ENCODE measurements at places on chromosomes 4 and X. TPM values are rescaled to one million over a fixed set of nuclear protein-coding genes. Genes with fewer than 3 reads are reported as not detected.

LRIT3 gene
- not detected for total RNA-seq

CDKL5 gene
- 9.1 TPM for total RNA-seq

PABPC4L gene
- total RNA-seq: 3.7 TPM

FAM236C gene
- not detected for total RNA-seq

SEPTIN6 gene
- 25.8 TPM for total RNA-seq

MAGEA2B gene
- total RNA-seq: not detected

ZCCHC13 gene
- not detected for total RNA-seq

PARM1 gene
- total RNA-seq: 26.3 TPM

TCEANC gene
- 3.2 TPM for total RNA-seq

GPR50 gene
- not detected for total RNA-seq

ARHGEF38 gene
- total RNA-seq: not detected

POU4F2 gene
- total RNA-seq: not detected

PDE6B gene
- 4.2 TPM for total RNA-seq

JCHAIN gene
- 2.7 TPM for total RNA-seq

TNIP3 gene
- total RNA-seq: not detected

NLRP2B gene
- not detected for total RNA-seq

TCP11X2 gene
- total RNA-seq: not detected

CCDC110 gene
- 1.2 TPM for total RNA-seq

CRMP1 gene
- total RNA-seq: 3.4 TPM

MAGEB2 gene
- not detected for total RNA-seq
